ENCODE measurements at places on chromosomes 6 and 20.

- no peak for DNase-seq
Observed at GRCh38 chr20:11852189-11852588, 65.5 kb upstream of the BTBD3 start.

- DNase-seq = no peak
Observed at GRCh38 chr6:42707595-42707994, 14.8 kb downstream of the PRPH2 start.

GRCh38 chr6:10586302-10586701 lies 65.2 kb downstream of the GCNT2 start:
- DNase-seq = no peak

DNA sequence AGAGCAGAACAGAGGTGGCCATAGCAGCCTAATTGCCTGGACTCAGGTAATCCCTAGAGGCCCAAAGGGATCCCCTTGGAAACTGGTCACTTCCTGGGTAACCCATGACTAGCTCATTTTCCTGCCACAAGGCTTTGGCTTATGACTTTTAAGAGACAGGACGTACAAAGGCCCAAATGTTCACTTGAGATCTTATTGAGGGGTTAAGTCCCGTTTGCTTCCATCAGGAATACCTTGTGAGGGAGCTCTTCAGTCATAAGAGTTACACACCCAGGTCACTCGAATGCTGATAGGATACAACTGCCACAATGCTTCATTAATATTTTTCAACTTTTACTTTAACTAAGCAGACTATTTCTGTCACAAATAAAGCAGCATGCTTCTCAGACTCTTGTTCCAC lies 51.7 kb downstream of the TMEM170B start:
- no peak for DNase-seq

DNA sequence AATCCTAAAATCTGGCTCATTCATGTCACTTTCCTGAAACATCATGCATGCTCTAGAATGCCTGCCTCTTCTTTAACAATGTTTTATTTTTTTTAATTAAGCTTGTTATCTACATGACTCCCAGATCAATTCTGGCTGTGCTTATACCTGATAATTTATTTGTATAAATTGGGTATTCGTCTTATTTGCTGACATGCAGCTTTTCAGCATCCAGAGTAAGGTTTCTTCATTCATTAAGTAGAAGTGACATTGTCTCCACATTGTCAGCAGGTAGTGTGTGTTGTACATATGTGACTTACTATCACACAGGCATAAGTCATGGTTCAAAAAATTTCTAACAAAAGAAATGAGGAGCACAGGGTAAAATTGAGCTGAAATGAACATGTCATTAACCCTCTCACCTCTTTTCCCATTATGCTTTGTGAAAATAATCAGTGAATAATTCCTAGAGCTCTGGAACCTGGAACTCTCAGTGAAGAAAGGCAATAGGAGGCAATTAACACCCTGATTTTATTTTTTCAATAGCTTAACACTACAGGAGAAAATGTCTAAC lies 157.4 kb downstream of the OPRM1 start:
- no peak for DNase-seq

DNA sequence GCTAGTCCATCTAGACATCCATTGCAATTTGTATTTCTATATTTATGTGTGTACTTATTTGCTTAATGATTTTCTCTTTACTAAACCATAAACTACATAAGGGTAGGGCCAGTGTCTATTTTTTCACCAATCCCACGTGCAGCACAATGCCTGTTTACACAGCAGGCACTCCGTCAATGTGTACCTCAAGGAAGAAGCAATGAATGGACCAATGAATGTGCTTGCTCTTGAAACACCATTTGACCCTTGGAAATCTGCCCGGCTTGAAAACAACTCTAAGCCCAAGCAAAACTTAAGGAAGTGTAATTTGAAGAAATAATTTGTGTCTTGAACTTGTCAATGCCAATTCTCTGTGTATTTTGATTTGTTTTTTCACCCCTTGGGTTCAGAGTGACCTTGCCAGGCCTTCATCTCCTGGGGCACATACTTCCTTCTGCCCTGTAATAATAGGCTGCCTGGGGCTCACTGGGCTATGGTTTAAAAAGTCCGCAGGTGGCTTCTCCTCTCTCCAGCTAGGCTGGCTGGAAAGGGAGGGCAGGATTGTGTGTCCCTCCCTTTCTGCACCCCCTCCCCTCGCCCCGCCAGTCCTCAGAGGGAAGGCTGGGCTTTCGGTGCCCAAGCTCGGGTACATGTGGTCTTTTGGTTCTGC lies 140.8 kb upstream of the ARMC2 start:
- DNase-seq = no peak

DNA sequence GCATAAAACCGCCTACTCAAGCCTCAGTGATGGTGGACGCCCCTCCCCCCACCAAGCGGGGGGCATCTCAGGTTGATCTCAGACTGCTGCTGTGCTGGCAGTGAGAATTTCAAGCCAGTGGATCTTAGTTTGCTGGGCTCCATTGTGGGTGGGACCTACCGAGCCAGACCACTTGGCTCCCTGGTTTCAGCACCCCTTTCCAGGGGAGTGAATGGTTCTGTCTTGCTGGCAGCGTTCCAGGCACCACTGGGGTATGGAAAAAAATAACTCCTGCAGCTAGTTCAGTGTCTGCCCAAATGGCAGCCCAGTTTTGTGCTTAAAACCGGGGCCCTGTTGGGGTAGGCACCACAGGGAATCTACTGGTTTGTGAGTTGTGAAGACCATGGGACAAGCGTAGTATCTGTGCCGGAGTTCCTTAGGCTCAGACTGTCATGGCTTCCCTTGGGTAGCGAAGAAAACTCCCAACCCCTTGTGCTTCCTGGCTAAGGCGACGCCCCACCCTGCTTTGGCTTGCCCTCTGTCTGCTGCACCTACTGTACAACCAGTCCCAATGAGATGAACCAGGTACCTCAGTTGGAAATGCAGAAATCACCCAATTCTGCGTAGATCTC lies 1334.5 kb upstream of the ADGRB3 start:
- DNase-seq = no peak

DNA sequence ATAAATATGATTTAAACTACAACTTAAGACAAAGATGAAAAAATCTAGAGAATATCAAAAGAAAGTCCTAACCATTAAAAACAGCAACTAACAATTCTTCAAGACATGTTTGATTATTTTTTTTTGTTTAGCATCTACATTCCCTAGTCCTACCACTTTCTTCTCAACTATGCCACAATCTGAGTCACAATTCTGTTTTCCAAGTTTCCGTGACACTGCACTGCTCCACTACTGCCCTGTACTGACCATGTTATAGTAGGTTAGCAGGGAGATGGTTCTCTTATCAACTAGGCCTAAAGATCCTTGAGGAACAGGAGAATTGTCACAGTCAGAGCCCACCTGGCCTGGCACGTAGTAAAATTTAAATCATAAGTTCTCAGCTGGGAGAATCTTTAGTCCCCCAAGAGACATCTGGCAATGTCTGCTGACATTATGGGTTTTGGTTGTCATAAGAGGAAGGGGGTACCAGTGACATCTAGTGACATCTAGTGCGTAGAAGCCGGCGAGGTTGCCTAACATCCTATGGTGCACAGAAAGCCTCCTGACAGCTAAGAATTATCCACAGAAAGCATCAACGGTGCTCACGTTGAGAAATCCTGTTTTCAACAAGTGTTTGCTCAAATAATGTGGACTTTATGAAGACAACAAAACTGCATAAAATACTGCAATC lies 100.5 kb downstream of the PDE10A start:
- DNase-seq = no peak

DNA sequence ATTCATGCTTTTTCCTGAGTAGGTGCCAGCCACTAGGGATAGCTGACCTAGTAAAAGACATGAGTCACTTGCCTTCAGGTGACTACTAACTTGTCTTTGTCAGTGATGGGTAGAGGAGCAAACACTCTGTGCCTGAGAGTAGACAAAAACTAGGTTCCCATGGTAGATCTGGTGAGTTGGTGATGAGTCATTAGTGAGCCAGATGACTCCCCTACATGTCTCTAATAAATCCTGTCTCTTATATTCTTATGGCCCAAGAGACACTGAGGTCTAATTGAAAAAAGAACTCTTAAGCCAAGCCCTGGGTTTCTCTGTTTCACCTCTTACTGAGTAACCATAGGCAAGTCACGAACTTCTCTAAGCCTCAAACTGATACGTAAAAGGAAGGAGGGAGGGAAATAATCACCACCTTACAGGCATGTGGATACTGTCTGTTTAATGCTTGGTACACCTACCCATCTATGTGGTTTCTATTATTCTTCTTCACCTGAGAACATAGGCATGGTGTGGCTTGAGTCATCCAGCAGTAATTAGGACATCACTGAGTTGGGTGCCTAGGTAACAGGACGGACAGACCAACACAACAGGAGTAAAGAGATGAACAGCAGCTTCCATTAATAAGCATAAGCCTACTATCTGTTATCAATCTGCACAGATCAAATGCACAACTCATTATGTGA lies 20.3 kb downstream of the TTPAL start:
- no peak for DNase-seq

DNA sequence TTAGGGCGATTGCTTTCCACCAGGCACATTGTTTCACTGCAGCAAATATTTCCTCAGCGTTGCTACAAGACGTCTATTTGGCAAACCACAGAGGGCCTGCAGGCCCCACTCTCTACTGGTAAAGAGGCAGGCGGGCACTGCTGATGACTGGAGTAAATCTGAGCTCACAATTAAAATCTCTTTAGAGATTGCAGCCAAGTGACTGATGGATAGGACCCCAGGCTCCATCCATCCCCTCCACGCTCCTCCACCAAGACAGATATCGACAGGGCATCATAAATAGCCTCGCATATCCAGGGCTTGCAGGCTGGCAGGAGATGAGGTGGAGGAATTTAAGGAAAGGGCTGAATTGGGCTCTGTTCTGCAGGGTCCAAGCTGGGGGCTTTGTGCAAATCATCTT lies 50.4 kb upstream of the MDGA1 start:
- no peak for DNase-seq

DNA sequence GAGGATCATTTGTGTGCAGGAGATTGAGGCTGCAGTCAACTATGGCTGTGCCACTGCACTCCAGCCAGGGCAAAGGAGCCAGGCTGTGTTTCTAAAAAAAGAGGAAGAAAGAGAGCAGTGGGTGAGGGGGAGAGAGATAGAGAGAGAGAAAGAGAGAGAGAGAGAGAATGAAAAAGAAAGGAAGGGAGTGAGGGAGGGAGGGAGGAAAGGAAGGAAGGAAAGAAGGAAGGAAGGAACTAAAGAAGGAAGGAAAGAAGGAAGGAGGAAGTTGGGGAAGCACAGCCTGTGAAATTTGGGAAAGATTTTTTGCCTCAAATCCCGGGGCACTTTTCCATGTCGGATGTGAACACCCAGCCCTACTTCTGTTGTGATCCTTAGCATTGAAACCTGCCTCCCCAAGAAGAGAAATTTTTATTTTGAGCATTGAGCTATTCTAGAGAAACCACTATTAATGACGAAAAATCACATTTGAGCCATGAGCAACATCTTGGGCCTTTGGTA lies 57.8 kb downstream of the FOXA2 start:
- DNase-seq = no peak

DNA sequence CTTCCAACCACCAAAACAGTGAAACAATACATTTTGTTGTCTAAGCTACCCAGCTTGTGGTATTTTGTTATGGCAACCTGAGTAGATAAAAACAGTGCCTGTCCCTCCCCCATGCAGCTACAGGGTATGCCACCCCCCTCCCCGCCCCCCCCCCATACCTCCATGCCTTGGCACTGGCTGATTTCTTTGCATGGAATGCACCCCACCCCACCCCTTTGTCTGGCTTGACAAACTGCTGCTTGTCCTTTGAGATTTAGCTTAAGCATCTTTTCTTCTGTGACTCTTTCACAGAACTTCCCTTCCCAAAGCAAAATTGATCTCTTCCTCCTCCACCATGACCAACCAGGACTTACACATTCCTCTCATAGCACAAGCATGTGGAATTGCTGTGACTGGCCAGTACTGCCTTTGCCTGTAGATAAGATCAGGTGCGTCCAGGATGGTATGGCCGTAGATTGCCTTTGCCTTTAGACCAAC lies 64.6 kb upstream of the ADGRF1 start:
- no peak for DNase-seq

- DNase-seq = no peak
Observed at GRCh38 chr6:114249522-114249921, 93.3 kb downstream of the HS3ST5 start.

DNA sequence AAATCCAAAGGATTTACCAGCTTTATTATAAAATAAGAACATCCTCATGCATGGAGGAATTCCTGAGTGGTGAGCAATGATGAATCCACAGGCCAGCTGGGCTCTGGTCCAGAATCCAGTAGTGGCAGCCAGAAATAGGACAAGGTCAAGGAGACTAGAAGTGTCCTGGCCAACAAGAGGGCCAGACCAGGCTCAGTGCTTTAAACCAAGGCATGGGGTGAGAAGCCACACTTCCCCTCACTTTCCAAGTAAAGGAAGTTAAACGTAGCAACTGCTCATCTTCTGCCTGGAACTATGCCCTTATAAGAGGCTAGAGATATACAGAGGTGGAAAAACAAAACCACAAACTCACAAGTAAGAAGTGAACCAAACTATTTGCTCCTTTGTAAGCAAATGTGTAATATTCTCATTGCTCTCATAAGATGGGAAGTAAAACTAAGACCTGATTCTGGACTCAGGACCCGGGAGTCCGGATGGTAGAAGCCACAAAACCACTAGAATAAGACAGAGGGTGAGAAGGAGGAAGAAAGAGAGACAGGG lies 253.2 kb downstream of the UST start:
- DNase-seq = no peak

DNA sequence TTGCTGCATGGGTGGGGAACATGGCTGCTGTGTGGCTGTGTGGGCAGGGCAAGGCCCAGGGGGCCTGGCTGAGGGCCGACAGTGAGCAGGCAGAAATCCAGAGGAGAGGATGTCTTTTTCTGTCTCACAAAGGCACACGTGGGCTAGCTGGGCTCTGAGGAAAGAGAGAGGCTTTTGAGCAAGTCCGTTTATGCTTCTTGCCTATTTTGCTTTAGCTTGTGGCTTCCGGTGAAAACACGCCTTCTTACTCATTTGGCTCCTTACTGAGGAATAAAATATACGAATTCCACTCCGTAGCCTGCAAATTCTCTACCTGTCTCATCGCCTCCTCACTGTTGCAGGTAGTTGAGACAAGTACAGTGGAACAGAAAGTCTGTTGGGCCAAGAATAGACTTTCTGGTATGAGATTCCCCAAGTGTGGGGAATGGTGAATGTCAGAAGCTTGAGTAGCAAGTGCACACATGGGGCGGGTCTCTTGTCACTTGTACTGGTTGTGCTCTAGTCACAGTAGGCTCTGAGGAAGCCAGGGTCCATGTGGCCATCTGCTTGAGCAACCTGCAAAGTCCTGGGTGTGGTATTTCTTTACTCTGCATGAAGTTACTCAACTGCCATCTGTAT lies 28.4 kb downstream of the WRNIP1 start:
- no peak for DNase-seq

DNA sequence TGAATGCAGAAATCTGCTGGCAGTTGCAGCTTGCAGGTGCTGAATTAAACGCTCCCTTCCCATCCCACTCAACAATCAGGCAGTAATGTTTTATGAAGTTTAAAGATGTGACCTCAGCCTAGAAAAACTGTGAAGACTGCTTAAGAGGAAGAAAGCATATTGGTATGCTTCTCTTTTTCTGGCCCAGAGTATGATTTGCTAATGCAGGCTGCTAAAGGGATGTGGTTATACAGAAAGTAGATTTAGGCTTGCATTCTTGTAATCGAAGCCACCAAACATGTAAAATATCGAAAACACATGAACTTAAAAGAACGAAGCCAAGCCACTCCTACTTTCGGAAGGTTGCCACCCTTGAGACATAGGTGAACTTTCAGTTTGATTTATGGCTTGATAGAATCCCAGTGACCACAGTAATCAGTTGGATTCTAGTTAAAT lies 40.7 kb downstream of the MAP3K5 start:
- no peak for DNase-seq

- no peak for DNase-seq
Observed at GRCh38 chr6:5833120-5833519, 173.6 kb downstream of the NRN1 start.

All from stimulated activated CD4-positive, alpha-beta T cell treated with anti-CD3 and anti-CD28 coated beads, Interleukin-12 subunit alpha, Interleukin-12 subunit beta, amount 100 ng/mL, for 24 hours (primary cell).